ENCODE measurements at places on chromosomes 16 and 17.

DNA sequence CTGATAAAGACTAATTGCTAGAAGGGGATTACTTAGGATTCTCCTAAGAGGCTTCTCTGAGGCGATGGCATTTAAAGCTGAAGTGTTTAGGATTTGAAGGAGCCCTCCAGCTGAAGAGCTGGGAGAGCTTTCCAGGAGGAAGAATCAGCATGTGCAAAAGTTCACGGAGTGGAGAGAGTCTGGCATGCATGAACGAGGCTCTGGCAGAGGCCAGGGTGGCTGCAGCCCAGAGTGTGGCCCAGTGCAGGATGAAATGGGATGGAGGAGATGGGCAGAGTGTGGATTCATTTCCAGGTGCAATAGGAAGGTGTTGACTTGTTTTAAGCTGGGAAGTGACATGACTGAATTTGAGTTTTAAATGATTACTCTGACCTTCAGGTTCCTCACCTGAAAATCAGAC, 249.0 kb upstream of the CCL2 start:
- no peak for DNase-seq

DNA sequence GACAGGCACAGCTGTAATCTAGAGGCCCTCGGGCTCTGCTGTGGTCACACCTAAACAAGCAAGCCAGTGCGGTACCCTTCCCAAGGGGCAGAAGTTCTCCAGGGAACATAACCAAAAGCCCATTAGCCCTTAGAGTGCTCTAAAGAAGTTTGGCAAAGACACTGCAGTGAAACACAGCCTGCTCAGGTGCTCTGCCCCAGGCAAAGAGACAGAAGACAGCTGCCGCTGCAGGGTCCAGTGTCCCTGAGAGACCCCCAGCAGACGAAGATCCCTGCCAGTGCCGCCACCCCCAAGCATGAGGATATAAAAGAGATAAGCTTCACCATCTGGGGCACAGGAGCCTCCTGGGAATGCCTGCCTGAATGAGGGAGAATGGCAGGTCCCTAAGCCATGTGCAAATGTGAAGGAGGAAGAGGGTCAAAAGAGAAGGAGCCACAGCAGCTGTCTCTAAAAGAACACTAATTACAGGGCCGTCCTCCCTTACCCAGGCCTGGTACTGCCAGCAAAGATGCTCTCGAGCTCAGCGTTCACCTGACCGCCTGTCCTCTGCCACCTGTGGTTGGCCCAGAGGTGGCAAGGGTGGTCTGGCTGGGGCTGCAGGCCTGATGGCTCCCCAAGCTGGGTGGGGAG, 29.7 kb downstream of the CUEDC1 start:
- no peak for DNase-seq

DNA sequence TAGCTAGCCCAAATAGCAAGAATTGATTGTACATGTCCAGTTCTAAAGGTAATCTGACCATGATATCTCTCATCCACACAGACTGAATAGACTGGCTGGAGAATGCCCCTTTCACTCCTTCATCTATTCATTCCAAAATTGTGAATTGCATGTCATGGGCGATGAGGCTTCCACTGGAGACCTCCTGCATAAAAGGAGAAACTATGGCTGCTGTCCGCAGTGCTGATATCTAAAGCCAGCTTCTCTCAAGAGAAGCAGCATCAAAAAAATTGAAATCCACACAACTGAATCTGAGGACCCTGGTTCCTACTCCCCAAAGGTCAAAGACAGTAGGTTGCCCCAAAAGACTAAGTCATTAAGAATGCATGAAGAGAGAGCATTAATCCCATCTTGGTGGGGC, 7.9 kb upstream of the SCNN1G start:
- DNase-seq, result no peak

DNA sequence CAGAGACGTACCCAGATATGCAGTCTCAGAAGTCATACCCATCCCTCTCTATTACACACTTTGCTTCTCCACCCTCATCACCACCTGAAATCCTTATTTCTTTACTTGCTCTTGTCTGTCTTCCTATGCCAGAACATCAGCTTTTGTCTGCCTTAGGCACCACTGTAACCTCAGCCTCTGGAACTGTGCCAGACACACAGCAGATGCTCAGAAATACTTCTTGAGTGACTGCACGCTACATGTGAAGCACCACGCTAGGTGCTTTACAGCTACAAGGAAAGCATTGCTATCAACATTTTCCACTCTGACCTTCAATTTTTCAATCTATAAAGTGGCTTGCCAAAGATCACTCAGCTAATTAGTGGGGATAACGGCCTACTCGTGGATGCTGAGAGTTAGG, 226.8 kb downstream of the CHD9NB start:
- no peak for DNase-seq

Measured in HTR-8/SVneo (cell line).